ENCODE measurements at places on chromosomes 16 and 17.

- no peak for DNase-seq
Observed at GRCh38 chr17:61279476-61280145, 120.0 kb upstream of the TBX2 start.

GRCh38 chr17:603406-604114 lies 111.1 kb downstream of the VPS53 start:
- DNase-seq = no peak

GRCh38 chr16:19785512-19786130 lies 67.5 kb downstream of the IQCK start:
- no peak for DNase-seq

GRCh38 chr17:30300818-30301217 lies 9.1 kb upstream of the BLMH start:
- DNase-seq = no peak

- DNase-seq = no peak
Observed at GRCh38 chr17:29595107-29595942, 2.4 kb downstream of the ANKRD13B start.

All from NCI-H446 (cell line).